ENCODE measurements at places on chromosomes 1 and 21.

GRCh38 chr1:223012176-223012788, 130.8 kb downstream of the TLR5 start:
- no peak for DNase-seq

DNA sequence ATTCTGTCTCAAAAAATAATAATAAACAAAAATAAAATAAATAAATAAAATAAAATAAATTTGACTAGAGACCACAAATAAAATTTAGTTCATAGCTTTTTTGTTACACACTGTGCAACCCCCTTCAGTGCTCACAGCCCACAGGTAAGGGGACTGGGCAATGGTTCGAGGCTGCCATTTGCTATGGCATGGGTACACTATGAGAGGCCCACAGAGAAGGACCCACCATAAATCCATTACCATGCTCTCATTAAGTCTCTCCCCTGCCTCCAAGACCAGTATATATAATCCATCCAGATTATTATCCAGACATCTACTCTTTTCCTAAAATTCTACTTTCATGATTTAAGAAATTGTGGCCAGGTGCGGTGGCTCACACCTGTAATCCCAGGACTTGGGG, 8.7 kb upstream of the RIT1 start:
- no peak for DNase-seq

- DNase-seq, result no peak
These were observed 425.4 kb downstream of the ADGRL2 start for GRCh38 chr1:82226186-82226505.

GRCh38 chr1:167016100-167016750, 27.1 kb downstream of the MAEL start:
- no peak for DNase-seq

DNA sequence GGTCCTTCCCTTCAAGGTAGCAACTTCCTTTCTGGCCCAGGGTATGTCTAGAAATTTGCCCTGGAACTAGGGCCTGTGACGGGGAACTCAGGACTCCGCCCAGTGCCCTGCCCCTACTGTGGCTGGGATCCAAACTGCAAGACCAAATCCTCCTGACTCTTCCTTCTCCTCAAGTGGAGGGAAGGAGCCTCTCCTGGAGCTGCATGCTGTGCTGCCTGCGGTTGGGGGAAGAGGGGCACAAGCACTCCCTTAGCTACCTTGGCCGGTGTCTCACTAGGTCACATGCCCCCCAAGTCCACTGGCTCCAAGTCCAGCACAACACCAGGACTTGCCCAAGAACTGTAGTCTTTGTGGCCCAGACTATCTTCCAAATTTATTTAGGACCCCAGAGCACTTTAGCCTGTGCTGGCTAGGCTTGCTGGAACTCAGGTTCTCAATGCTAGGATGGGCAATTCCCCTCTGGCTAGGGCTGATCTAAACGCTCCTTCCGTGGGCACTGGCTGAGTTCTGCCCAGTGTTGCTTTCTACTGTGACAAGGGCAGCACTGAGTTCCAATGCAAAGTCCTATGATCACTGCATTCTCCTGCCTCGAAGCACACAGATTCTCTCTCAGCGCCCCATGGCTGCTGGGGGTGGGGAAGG, 12.2 kb downstream of the ADSS2 start:
- no peak for DNase-seq

DNA sequence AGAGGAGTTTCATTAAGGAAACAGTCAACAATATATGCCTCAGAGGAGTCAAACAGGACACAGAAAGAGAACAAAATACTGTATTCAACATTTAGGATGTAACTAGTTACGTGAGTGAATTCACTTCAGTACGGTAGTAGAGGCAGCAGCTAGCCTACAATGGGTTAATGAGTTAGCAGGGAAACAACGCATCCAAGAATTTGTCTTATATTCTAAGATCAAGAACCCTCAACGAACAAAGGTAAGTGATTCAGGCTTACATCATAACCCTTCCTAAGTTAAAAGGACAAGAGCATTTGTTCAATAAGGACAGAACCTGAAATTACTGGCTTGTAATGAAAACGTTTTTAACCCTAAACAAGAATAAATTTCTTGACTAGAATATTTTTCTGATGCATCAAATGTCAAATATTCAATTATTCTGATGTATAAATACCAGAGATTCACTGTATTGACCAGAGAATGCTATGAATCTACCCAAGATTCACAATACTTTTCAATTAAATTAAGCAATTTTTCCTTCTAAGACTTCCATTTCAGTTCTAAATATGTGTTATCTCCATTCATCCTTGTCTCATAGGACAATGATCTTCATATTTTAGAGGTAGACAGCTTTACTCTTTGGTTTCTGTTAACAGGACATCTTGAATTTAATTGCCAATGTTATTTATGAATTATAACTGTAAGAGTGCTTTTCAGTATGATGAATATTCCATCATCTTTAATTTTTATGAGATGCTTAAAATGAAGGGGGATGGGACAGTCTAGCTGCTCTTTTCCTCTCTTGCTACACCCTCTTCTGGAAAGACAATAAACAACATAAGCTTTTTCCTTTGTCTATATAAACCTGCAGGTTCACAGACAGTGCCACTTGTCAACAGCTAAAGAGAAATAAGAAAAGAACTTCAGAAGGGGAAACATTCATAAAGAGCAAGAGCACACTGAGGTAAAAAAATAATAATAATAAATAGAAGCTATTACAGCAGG, 209.5 kb downstream of the SMYD3 start:
- DNase-seq, result no peak

- DNase-seq, result no peak
These were observed at the start of gene BECN2 for GRCh38 chr1:241957692-241958494. Gene BECN2 (plus strand): TSS chr1:241957767. CDS start chr1:241957767, 0 bp downstream.

DNA sequence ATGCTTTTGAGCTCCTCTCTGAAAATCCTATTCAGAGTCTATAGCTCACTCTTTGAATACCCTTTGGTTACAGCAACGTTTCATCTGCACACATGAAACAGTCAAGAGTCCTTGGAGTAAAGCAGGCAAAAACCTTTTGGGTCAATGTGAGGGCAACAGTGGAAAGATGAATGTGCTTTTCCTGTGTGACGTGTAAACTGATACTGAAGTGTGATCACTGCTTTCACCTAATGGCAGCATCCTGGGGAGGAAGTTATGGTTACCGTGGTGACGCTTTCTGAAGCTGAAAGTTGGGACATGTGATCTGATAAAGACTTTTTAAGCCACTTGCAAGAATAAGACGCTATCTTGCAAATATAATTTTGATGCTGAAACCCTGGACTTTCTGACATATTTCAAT, 160.0 kb downstream of the SEC16B start:
- DNase-seq, result no peak

DNA sequence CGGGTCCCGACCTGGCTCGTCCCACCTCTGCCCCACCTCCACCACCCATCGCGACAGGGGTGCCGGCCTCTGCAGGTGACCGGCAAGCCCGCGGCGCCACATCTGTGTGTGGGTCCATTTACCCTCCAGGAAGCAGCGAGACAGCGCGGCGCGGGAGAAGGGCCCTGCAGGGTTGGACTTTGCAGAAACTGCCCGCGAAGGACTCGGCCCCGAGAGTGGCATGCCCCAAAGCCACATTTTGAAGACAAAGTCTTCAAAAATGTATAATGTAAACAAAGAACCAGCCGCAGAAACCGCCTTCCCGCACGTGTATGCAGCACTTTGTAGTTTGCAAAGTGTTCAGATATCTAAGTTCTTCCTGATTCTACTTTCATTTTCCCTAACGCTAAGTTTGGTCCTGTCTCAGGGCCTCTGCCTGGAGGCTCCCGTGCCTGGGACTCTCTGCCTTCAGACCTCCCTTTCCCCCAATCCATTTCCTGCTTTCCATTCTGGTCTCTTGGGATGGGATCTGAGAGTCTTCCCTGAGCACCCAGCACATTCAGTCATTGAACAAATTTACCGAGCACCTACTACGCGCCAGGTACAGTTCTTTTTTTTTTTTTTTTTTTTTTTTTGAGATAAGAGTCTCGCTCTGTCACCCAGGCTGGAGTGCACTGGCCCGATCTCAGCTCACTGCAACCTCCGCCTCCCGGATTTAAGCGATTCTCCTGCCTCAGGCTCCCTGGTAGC, 524 bp upstream of the TMCO4 start:
- no peak for DNase-seq

- no peak for DNase-seq
These were observed 11.5 kb downstream of the PALMD start for GRCh38 chr1:99657213-99658030.

GRCh38 chr1:150558303-150558704, 9.1 kb downstream of the ADAMTSL4 start:
- DNase-seq, result no peak

DNA sequence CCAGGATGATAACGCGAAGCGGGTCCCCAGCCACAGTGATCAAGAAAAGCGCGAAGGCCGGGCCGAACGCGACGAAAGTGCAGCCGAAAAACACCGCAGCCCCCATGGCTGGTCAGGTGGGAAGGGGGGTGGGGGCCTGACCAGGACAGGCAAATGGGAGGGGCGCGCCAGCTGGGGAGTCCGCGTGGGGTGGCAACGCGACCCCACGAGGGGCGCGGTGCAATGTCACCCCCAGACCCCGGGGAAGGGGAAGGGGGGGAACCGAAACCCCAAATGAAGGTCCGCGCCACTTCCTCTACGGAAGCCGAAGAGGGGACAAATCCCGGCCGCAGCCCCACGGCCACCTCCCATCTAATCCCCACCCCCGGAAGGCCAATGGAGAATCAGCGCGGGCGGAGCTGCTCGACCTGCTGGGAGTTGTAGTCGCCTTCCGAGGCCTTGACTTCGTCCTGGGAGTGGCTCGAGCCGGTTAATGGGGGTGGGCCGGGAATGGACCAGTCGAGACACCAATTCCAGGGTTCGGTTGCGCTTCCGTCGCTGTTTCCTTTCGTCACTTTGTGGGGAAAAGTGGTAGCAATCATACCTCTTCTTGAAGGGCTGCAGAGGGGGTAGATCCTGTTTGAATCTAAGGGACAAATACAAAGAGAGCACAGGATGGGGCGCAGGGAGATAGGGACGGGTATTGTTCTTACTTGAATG, at the start of gene APH1A:
TSS of gene APH1A (minus strand) at position 312 of the 699 bp plus-strand sequence. CDS start at position 106, 206 bp downstream.
- no peak for DNase-seq

DNA sequence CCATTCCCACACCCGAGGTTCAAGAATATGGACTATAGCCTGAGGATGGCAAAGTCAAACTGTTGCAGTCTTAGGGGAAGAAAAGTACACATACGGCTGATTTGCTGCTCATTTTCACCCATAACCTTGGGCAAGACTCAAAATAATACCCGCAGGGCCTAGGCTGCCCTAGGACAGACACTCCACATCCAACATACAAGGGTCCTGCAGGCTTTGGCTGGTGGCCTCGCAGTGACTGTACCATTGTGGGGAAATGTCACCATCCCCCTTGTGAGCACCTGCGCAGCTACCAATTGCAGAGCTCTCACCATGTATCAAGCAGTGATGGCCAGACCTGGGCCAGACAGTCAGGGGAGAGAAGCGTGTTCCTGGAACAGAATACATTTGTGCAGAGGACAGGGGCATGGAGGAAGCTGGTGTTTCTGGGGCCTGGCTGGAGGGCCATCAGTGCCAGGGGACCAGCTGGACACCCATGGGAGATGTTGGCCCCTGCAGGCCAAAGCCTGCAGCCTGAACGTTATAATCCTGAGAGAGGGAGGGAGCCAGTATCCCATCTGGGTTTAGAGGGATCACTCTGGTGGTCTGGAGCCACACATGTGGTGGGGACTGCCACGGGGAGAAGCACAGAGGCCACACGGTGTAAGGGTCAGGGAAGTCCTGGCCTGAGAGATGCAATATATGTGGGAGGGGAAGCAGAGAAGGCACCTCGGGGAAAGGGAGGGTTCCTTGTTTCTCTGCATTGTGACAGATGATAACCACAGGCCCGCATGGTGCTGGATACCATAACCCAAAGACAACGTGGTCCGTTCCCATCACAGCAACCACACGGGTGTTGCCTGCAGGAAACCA, 101.2 kb downstream of the GLIS1 start:
- DNase-seq, result no peak

Data from cortex of kidney (tissue), 1 donor.